ENCODE measurements at places on chromosomes 1 and 21.
A peak's percentile ranks its signal among the peaks of the same experiment; 100 is the strongest.

DNA sequence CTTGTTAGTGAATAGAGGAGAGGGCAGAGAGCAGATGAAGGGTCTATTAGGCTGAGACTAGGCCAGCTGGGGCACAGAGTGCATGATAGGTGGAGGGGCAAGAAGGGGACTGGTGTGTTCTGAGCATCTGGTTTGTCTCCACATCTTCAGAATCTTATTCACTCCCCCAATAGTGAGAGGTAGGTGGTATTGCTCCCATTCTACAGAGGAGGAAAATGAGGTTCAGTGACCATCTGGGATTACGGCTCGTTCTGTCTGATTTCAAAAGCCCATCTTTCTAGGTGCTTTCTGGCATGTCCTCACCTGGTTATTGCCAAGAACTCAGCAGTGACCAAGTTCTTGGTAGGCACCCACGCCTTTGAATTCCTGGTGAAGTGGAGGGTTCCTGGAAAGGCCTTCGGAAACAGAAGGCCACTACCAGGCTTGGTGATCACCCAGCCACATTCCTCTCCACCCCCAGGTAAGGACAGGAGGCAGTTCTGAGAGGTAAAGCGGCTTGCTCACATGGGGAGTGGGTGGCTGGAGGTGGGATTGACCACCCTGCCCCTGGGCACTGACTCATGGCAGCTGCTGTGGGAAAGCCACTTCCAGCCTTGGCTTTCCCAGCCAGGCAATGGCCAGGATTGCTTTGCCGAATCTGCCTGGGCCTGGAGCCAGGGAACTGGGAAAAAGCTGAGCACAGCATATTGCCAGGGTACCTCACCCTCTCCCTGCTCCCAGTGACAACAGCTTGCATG is 18.8 kb upstream of the CITED4 start:
- DNase-seq, result no peak

DNA sequence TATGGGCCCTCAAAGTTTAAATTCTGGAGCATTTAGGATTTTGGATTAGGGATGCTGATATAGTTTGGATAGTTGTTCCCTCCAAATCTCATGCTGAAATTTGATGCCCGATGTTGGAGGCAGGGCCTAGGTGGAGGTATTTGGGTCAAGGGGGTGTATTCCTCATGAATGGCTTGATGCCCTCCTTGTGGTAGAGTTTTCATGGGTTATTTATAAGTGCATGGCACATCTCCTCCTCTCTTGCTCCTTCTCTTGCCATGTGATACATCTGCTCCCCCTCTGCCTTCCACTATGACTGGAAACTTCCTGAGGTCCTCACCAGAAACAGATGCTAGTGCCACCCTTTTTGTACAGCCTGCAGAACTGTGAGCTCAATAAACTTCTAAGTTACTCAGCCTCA is 17.5 kb upstream of the NKAIN1 start:
- DNase-seq, result no peak

DNA sequence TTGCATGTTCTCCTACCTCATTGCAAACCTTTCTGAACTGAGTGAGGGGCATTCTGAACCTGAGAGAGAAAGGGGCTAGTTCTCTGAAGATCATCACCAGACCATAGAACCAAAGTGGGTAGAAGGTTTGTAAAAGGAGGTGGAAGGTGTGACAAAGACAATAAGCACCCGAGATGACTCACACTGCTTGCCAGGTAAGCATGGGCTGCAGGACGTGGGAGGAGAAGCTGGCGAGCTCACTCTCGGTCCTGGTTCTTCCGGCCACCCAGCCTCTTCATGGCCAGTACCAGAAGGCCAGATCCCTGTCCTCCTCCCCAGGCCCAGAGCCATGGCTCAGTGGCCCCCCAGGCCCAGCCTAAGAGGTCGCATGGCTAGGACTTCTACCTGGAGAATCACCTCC is 128.3 kb downstream of the TMEM53 start:
- no peak for DNase-seq

DNA sequence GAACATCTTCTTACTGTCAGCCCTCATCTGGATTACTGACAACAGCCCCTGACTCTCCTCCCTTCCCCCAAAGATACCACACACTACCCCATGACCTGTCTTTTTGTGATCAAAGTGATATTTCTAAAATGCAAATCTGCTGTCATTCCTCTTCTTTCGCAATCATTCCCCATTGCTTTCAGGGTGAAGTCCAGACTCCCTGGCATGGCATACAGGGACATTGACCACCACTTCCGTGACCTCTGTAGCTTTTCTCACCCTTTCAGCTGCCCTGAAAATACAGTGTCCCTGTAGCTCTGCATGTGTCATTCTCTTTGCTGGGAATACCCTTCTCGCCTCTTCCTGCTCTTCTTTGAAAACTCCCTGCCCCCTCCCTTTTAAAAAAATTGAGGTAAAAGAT is 4.1 kb downstream of the SERINC2 start:
- no peak for DNase-seq

GRCh38 chr1:240575981-240576662 is 35.8 kb downstream of the GREM2 start:
- no peak for DNase-seq

DNA sequence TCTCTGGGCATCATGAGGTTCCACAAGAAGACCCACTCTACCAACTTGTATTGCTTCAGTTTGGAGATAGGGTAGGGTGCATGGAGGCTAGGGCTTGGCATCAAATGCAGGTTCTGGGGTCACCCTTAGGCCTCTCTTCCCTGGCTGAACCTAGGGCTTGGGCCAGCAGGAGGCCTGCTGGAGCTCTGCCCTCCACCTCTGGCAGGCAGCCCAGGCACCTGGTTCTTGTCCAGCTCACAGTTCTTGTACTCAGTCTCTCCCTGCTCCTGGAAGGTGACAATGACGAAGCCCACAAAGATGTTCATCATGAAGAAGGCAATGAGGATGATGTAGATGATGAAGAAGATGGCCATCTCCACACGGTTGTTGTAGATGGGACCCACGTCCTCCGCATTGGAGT is 37.5 kb upstream of the KIF21B start:
- DNase-seq, result no peak

DNA sequence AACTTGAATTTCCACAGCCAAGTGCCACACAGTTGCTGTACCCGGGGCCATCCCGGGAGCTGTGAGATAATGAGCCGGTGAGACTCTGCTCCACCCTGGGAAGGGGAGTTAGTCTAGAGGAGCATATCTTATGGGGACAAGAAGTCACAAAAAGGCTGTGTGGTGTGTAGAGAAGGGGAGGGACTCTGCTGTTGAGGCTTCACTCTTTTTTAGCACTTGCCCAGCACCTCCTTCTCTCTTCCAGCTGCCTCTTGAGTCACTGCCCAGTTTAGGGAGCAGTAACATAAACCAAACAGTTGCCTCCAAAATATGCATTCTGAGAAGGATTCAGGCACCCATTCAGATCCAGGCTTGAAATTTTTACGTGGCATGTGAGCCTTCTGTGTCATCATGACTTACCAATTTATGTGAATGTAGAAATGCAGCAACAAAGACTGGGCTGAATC is 744 bp upstream of the WDR26 start:
- no peak for DNase-seq

GRCh38 chr21:28657566-28657965 is 335.1 kb downstream of the LTN1 start:
- DNase-seq, result no peak

DNA sequence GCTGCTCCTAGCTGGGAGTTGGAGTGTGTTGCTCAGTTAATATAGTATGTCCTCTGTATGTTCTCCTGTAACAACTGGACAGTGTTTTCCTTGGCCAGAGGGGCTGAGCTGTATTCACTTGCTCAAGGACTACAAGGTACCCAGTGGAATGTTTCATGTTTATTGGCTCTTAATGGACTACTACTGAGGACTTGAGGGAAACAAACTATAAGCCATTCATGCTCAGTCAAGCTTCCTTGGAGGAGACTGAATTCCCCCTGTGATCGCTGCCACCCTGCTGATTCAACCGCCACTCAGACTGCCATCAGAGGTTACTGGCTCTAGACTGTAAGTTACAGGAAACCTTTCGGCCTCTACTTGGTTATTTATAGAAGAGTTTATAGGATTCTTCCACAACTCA is 166.6 kb downstream of the ZC3H11B start:
- DNase-seq, result no peak

- no peak for DNase-seq
Measured at GRCh38 chr21:44371596-44371995, 18.2 kb downstream of the TRPM2 start.

DNA sequence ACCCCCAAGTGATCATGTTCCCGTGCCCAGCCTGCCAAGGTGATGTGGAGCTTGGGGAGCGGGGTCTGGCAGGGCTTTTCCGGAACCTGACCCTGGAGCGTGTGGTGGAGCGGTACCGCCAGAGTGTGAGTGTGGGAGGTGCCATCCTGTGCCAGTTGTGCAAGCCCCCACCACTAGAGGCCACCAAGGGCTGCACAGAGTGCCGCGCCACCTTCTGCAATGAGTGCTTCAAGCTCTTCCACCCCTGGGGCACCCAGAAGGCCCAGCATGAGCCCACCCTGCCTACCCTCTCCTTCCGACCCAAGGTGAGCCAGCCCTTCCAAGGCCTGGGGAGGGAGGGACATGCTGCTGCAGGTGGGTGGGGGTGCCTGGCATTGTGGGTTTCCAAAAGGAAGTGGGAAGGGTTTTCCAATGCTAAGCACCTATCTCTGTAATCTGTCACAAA is 2.3 kb downstream of the TRIM46 start:
- DNase-seq, result no peak

- DNase-seq, result peak; percentile 92
Measured at GRCh38 chr1:31789259-31790065, 25.3 kb upstream of the ADGRB2 start.

Measured in GM18507 (cell line).